GM12864 (cell line): ENCODE measurements at places on chromosomes 3 and 15.

GRCh38 chr3:63934041-63934866 is 22.1 kb upstream of the SCAANT1 start:
- DNase-seq: no peak

DNA sequence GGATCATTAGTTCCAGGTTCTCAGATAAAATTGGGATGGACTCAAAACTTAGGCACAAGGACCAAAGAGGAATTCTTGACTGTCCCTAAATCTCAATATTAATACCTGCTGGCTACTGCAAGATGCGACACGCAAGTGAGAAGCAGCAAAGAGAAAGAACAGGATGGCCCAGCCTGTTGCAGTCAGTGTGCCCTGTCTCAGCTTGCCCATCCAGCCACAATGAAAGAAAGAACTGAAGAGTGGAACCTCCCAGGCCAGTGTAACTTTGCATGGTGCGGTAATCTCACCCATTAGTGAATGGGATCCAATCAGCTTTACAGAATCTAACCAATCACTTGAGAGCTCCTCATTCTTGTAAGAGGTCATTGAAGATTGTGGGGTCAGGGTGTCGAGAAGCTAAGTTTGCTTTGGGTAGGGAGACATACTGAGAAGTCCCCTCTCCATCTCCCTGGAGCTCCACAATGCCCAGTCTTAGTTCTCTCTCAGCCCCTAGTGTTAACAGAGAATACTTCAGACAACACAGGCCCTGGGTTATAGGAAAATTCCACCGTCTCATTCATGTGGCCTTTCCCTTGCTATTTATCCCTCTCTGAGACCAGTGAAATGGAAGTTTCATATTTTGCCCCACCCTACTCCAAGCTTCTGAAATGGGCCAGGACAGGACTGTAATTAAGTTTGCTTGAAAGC is 3.2 kb upstream of the SLC9A9 start:
- no peak for DNase-seq

DNA sequence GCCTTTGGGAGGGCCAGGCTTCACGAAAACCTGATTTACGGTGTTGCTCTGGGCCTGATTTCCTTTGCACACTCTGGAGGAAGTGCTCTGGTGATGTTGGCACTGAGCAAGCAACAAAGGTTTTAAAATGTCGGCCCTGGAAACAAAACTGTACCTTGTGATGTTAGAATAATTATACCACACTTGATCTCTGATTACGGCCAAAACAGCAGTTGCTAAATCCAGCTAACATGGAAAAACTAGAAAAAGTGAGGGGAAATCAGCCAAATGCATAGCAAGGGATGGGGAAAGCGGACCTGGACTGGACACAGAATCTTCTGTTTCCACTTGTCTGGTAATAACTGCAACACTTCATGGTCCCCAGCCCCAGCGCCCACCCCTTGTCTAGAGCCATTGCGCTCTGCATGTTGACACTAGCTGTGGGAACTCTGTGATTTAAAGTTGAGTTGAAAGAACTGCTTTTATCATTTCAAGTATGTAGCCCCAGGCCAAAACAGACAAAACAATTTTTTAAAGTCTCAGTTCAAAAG is 120.1 kb downstream of the VGLL4 start:
- DNase-seq: no peak

DNA sequence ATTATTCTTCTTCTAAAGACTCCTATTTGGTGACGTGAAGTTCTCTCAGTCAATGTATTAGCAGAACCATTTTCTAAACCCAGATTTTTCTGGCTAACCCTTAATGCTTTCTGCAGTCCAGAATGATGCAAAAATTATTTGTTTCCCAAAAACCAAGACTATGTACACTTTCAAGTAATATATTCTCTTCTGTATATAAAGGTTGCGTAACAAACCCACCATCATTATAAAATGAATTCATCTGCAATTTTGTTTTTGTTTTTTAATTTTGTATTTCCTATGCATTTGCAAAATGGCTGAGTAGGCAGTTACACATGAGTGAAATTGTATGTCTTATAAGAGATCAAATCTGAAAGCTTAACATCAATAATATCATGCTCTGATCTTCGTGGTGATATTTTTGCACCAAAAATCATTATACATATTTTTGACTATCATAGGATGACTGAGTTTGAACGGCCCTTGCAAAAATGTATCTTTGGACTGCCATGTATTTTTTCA is 593.6 kb downstream of the ZIC1 start:
- DNase-seq: no peak

DNA sequence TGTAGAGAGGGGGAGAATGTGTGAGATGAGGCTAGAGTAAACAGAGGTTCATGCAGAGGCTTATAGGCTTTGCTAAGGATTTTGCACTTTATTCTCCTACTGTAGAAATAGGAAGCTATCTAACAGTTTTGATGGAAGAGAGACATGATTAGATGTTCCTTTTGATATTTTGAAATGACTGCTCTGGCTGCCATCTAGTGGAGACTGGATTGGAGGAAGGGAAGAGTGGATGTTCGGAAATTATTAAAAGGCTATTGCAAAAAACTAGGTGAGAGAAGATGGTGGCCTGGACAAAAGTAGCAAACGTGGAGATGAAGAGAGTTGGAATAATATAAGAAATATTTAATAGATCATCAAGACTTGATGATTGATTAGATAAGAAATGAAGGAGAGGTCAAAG is 42.2 kb downstream of the SYN2 start:
- DNase-seq: no peak

DNA sequence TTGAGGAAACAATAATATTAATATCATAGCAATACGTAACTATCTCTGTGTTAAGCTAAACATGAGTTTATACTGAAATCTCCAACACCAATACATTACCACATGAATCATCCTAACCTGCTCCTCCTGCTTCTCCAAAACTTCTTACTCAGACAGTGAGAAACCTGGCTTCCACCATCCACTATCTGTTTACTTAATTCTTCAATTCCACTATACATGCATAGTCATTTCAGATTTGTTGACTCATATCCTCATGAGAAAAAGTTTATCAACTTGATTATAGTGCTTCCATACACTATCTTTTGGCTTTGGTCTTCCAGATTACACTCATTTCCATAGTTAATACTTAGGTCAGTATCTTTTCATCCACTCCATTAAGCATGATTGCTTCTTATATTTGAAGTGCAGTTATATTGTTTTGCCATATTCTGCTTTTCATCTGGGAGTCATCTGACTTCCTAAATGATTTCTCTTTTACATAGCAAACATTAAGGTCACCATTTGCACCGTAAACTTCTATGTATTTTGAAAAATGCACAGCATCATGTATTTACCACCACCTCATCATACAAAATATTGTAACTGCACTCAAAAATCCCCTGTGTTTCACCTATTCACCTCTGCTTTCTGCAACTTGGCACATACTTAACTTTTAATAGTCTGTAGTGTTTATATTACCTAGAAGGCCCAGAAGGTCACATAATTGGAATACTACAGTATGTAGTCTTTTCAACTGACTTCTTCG is 970.6 kb downstream of the DIPK2A start:
- no peak for DNase-seq

DNA sequence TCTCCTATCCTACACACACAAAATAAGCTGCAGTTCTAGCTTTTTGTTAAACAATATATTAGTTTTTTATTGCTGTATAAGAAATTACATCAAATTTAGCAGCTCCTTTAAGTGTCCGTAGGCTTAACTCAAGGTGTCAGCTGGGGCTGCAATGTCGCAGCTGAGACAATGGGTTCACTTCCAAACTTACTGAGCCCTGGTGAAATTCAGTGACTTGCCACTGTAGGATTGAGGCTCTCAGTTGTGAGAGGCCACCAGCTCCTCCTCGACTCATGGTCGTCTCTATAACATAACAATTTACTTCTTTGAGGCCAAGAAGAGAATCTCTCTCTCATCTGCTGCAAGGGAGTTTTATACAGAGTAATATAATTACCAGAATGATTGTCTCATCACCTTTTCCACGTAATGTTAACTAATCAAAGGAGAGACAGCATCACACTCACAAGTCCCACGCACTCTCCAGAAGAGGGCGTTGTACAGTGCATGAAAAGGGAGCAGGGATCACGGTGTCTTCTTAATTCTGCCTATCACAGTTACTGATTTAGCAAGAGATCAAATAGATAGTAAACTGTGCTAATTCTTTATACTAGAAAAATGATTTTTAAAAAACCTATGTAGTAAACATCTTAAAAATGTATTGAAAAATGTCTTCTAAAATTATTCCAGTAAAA is 735.6 kb upstream of the GBE1 start:
- DNase-seq: no peak

DNA sequence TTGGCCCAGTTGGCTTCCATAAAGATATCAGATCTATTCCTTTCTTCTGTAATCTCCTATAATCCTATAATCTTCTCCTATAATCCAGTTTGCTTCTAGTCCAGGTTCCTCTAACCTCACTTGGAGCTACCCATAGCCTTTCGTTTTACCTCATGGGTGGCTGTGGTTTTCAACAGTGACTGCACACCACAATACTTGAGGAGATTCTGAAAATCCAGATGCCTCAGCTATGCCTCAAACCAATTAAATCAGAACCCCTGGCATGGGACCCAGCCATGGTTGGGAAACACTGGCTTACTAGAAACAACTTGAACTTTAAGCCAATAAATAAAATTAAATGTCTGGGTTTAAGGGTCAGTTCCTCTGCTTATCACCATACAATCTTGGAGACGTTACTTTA is 86.1 kb upstream of the NTRK3 start:
- no peak for DNase-seq

DNA sequence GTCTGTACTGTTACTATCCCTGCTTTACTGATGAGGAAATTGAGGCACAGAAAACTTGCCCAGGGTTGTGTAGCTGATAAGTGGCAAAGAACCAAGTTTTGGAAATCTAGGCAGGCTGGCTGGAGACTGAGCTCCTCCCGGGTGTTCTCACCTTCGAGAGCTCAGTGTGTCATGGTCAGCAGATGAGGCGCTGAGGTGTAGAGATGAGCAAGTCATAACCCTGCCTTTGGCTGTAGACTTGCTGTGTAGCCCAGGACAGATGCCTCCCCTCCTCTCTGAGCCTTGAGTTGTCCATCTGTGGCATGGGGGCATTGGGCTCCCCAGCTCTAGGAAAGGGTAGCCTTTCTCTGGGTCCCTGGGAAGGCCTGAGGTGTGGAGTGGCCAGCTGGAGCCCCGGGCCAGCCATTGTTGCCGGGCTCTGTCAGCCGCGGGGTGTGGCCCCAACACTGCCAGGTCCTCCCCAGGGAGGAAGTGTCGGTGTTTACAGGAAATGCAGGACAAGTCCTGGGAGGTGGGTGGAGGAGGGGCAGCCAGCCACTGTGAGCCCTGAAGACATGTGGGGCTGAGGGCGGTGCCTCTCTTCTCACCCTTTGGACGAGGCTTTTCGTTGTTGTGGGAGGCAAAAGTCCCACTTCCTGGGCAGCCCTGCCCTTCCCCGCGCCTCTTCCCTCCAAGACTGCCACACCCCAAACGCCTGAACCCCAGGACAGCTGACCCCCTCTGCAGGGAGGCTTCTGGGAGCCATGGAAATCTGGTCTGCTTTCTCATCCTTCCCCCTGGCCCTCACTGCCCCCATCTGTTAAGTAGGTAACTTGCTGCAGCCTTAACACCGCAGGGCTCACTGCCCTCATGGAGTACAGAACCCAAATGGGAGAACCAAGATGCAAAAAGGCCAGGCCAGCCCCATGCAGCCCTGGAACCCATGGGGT is 29.1 kb downstream of the FGD5 start:
- DNase-seq: no peak

DNA sequence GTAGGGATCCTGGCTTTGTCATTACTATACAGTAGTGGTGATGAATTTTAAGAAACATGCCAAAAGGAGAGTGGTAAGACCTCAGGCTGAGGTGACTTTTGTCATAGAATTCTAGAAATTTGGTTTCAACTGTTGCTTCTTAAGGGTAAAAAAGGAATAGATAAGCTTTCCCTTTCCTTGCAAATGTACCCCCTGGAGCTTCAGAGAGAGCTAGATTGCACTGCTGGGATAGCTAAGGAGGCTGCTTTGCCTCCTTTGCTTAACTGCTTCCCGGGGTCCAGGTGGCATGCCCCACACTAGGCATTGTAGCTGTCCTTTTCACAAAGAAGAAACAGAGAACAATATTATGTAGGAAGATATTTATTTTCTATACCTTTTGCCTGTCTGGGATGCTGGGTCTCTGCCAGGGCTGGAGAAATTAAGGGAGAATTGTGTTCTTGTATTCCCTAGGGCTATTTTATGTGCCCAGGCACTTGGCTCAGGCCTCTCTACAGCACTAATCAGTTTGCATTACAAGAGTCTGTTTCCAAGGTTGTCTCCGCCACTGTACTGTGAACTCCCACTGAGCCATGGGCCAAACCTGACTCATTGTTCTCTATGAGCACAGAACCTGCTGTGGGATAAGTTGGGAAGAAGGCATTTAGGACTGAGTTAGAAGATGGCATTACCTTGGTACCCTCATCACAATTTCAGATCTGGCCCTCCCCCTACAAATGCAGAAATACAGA is 460.0 kb downstream of the PDCD6IP start:
- no peak for DNase-seq

- no peak for DNase-seq
Measured at GRCh38 chr3:111538681-111539083, 3.3 kb upstream of the CD96 start.

- DNase-seq: no peak
Measured at GRCh38 chr3:157820157-157820517, 286.1 kb downstream of the SHOX2 start.

DNA sequence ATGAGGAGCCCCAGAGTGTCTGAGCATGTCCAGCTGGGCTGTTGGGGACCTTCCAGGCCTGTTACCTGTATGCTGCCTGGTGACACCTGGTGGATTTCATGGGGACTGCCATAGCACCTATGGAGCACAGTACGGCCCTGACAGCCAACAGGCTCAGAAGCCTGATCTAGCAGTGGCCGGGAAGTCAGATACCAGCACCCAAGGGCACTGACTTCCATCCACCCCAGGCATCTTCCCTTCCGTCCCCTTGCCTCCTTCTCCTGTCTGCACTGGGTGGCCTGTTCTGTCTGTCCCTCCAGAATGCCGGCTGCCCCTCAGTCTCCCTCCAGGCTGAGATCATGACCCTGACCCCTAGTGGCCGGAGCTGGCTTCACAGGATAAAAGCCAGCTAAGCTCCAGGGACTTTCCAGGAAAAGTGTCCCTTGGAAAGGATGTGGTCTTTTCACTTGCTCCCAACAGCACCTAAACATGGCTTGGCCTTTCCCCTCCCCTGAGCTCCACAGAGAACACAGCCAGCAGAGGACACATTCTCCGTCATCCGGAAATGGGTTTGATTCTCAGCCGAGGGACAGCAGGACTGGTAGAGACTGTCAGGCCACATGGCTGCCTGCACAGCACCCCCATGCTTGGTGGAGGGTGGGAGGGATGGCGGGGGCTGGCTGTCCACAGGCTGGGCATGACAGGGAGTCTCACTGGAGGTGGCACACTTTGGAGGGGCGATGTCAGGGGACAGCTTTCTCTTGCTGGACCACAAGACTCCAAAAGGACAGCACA is 9.5 kb downstream of the RPS17 start:
- DNase-seq: no peak
